Activated T-helper 9 cell treated with anti-CD3 and anti-CD28 coated beads, Interleukin-2, amount 50 U/mL, for 16 hours (primary cell): ENCODE measurements at places on chromosomes 4 and X.

DNA sequence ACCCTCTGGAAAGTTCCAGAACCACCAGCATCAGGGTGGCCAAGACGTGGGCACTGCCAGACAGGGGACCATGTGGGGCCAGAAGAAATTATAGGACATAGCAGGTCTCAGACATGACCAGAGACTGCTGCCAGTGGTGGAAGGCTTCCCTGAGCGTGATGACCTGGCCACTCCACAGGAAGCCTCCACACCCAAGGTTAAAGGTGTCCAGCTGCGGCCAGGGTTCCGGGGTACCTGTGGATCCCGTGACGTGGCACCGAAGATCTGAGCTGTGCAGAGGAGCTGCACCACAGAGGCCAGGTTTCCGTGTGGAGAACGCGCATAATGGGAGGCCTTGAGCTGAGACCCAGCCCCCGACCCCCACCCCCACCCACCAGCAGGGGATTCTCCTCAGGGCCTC lies 16.4 kb upstream of the CTBP1 start:
- no peak for DNase-seq

DNA sequence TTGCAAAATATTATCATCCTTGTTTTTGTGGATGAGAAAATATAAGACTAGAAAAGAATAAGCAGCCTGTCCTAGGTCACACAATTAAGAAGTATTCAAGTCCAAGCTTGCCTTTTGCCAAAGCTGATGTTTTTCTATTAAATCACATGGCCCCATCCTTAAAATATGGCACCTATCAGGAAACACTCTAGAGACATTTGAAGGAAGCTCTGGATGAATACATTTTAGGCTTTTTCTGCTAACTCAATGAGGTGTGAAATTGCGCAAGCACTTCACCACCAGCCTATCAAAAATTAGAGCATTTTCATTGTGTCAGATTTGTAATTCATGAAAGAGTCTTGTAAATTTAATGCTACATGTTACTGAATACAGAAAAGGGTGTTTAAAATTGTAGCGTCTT lies 251.1 kb upstream of the MAD2L1 start:
- no peak for DNase-seq

- no peak for DNase-seq
Measured at GRCh38 chr4:160450876-160451275, 1348.0 kb downstream of the RAPGEF2 start.

GRCh38 chr4:189385098-189385497 lies 555.6 kb upstream of the FRG1 start:
- no peak for DNase-seq

- DNase-seq: no peak
Measured at GRCh38 chr4:8648816-8649630, 56.5 kb downstream of the CPZ start.

GRCh38 chrX:132815643-132816042 lies 142.8 kb downstream of the HS6ST2 start:
- no peak for DNase-seq

GRCh38 chrX:150161193-150161592 lies 201.9 kb upstream of the MAMLD1 start:
- DNase-seq: no peak

DNA sequence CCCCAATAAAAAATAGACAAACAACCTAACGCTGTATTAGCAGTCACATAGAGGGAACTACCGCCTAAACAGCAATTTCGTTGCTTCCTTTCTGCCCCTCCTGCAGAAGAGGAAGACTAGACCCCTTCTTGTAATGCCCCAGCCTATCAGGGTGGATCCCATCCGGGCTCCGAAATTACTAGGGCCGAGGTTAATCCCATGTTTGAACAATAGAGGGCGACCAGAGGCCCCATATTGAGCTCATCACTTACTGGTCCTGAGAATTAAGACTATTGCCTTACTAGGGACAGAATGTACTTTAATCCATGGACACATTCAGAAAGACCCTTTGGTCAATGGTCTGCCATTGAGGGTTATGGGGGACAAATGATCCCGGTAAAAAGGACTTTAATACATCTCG lies 11.8 kb upstream of the ZNF630 start:
- DNase-seq: peak; percentile 9

DNA sequence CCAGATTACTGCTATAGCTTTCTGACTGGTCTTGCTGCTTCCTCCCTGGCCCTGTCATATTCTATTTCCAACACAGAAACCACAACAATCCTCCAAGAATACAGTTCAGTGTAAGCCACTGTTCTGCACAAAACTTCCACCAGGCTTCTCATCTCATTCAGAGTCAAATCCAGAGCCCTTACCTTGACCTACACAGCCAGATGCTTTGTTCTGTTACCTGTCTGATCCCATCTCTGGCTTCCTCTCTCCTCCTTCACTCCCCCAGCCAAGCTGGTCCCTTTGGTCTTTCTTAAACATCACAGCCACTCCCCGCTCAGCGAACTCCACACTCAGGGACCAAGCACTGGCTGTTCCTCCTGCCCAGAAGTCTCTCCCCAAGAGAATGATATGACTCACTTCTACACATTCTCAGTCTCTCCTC lies 84.8 kb upstream of the BMP2K start:
- DNase-seq: no peak

- DNase-seq: no peak
Measured at GRCh38 chrX:24702362-24703184, 8.9 kb downstream of the POLA1 start.

- DNase-seq: no peak
Measured at GRCh38 chrX:148808833-148809232, 308.4 kb downstream of the AFF2 start.

GRCh38 chr4:163196926-163197480 lies 30.3 kb upstream of the NAF1 start:
- DNase-seq: no peak

DNA sequence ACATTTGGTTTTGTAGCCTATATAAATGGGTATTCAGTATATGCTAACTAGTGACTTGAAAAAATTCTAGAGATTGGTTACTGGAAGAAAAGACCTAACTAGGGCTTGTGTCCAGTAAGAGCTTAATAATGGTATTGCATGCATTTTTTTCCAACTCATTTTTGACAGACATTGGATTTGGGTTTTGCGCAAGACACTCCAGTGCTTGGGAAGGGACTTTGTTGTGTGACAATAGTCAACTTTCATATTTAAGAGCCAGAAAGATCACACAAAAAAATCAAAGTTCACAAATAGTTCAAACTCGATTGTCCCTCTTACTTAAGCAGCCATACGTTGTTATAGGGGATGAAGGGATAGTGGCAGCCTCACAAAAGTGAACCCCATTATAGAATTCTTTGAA lies 1.2 kb upstream of the HSD17B11 start:
- DNase-seq: no peak

DNA sequence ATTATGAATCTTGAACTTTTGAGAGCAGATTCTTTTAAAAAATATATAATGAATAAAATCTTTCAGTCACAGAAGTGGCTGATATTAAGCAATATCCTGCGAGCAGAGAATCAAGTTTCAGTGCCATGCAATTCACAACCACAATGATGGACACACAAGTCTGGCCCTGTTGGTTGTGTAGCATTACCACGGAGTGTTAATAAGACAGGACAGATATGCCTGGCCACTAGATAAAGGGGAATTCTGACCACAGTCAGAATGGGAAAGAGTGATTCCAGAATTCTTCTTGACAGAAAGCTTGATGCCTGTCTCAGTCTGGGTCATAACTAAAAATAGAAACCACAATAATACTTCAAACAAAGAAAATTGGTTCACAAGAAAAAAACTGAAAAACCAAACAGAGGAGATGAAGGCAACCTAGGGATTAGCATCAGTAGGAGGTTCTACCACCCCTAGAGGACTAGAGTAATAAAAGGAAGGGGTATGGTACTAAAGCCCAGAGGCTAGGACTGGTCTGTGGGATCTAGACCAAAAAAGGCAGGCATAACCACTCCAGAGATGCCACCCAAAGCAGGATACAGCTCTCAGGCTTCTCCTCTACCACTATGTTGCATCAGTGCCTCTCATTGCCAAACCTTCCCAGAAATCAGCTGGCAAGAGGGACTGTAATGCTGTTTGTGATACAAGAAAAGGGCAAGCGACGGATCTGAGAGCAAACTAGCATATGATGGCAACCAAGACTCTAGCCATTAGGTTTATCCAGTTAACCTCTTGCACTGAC lies 59.0 kb downstream of the RNF150 start:
- DNase-seq: no peak

GRCh38 chr4:3527914-3528876 lies 4.0 kb downstream of the LRPAP1 start:
- DNase-seq: no peak

DNA sequence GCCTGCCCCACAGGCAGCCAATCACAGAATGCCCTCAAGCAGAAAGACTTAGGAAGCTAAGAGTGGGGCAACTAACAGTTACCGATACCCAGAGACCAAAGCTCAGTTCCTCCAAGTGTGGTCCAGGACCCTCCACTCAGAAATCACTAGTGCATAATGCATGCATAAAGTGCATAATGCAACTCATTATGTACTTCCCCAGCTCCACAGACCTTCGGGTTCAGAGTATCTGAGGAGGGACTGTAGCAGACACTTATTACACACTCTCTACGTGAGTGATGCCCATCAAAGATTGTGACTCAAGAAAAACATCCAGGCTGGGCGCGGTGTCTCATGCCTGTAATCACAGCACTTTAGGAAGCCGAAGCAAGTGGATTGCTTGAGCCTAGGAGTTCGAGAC lies 328.0 kb downstream of the BCOR start:
- DNase-seq: no peak

GRCh38 chr4:19319607-19320006 lies 932.1 kb upstream of the SLIT2 start:
- DNase-seq: no peak

DNA sequence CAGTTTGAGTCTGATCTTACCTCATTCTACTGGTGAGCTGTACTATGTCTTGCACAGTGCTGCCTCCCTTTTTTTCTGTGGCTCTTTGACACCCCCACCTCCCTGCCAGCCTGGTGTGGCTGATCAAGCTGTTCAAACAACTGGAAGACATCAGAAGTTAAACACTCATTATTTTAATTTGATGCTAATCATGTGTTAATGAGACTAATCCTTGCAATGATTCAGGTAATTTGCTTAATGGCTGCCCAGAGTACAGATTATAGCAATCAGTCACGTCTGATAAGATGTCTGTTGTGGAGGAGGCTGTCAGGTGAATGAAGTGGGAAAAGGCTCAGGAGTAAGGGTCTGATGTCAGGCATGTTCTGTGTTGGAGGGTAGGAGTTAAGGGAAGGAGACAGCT lies 87.4 kb upstream of the GK2 start:
- DNase-seq: no peak

- no peak for DNase-seq
Measured at GRCh38 chr4:186666750-186667149, 56.9 kb downstream of the FAT1 start.

- no peak for DNase-seq
Measured at GRCh38 chr4:151721466-151721865, 39.3 kb downstream of the GATB start.

GRCh38 chr4:83320548-83320947 lies 14.1 kb downstream of the HPSE start:
- no peak for DNase-seq

DNA sequence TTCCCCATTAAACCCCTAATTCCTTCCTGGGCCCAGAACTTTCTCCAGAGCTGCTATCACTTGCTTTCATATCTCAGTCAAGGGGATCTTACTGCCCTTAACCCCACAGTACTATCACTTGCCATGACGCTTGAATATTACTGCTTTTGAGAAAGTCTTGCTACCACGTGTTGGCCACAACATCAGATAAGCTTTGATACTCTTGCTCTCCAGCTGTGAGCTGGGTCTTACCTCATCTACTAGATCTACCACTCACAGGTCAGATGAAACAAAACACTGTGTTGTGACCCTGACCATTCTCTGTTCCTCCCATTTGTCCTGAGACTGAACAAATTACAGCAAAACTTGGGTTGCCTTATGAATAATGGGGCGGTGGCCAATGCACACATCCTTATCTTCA lies 12.1 kb upstream of the TAPT1 start:
- no peak for DNase-seq

- no peak for DNase-seq
Measured at GRCh38 chr4:186669159-186669731, 54.4 kb downstream of the FAT1 start.

DNA sequence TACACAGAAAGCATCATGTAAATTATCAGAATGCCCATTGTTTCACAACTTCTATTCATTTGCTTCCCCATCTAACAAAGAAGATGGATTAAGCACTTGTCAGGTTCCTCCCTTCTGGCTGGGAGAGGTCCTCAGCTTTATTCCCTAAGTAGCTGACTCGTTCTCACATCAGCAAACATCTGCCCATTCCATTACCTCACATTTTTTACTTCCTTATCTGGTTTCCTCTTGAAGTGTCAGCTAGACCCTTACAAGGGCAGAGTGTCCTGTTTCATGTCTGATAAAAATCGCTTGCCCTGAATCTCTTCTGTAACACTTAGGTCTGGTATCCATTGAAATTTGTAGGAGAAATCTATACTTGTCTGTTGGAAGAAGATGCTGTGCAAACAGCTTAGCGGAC lies 34.7 kb downstream of the TMPRSS11A start:
- no peak for DNase-seq

GRCh38 chrX:43087830-43088229 lies 309.9 kb upstream of the PPP1R2C start:
- no peak for DNase-seq

DNA sequence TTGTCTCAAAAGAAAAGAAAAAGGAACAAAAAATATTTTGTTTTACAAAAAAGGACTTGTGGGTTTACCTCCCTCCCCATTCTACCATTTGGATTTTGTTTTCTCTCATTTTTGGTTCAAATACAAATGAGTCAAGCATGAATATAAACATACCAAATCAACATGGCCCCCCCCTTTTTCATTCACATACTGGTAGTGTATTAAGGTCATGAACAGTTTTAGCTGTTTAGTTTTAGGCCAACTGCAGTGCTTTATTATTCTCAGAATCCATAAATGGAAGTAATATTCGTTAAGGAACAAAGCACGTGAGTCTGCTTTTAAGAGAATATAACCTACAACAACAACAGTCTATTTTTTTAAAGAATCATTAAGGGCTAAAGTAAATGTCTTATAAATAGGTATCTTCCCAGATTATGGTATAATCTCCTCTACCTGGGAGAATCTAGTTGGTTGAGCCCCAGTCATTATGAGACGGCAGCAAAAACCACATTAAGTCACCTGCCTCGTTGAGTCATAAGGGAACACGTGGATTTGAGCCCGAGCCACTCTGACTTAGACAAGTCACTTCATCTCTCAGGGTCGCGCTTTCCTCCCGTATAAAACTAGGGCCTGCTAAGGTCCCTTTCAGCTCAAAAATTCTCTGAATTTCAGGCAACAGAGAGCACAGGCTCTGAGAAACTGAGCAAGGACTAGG lies 26.7 kb downstream of the BCLAF3 start:
- DNase-seq: peak; percentile 3

DNA sequence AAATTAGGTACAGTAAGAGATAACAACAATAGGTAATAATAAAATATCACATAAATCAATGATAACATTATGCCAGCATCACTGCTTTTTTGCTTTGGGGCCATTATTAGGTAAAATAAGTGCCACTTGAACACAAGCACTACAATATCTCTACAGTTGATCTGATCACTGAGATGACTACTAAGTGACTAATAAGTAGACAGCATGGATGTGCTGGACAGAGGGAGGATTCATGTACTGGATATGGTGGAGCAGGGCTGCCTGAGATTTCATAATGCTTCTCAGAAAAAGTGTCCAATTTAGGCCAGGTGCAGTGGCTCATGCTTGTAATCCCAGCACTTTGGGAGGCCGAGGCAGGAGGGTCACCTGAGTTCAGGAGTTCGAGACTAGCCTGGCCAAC lies 137.8 kb upstream of the IL1RAPL2 start:
- no peak for DNase-seq

GRCh38 chr4:128542047-128542446 lies 254.4 kb upstream of the PGRMC2 start:
- no peak for DNase-seq

GRCh38 chr4:112280386-112281056 lies 5.2 kb downstream of the TIFA start:
- DNase-seq: no peak
